ENCODE measurements at places on chromosomes 12 and 14.

DNA sequence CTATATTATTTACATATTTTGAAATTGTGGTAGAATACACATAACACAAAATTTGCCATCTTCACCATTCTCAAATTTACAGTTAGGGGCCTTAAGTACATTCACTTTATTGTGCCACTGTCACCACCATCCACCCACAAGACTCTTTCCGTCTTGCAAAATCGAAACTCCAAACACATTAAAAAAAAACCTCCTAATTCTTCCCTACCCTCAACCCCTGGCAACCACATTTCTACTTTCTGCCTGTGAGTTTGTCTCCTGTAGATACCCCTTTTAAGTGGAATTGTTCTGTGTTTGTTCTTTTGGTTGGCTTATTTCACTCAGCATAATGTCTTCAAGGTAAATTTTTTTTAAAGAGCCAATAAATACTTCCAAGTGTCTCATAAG lies 31.6 kb upstream of the AMIGO2 start:
- no peak for DNase-seq

- DNase-seq = no peak
Observed at GRCh38 chr12:4957761-4958160, 48.1 kb downstream of the KCNA1 start.

GRCh38 chr12:6332459-6332858 lies 9.4 kb downstream of the TNFRSF1A start:
- DNase-seq = no peak

GRCh38 chr14:26218861-26219260 lies 379.0 kb downstream of the NOVA1 start:
- DNase-seq = peak; percentile 40

GRCh38 chr12:46402941-46403718 lies 30.6 kb upstream of the SLC38A2 start:
- DNase-seq = peak; percentile 11

DNA sequence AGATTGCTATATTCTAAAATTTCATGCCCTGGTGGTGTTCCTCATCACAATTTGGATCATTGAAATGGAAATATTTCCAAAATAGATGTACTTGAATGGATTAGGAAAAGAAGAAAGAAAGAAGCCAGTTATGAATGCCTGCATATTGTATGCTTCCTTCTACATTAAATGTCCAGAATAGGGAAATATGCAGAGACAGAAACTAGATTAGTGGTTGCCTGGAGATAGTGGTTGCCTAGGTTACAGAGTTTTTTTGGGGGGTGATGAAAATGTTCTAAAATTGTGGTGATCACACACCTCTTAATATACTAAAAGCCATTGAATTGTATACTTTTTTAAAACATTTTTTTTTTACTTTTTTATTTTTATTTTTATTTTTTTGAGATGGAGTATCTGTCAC lies 18.0 kb downstream of the TUBA1A start:
- DNase-seq = no peak

DNA sequence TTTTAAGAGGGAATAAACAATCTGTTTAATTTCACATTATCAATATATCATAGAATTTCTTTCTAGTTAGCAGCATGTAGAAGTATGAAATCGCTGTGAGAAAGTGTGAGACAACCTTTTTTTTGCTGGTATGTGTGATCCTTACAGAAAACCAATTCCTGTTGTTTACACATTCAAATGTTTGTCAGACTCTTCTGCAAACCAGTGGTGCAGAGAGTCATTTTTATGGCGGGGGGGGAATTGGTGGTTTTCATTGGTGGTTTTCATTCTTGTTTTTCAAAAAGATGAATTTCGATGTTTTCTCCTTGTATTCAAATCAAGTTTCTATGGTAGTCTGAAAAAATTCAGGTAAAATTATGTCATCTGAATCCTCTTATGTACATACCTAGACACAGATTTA lies 57.8 kb downstream of the SLC25A21 start:
- DNase-seq = no peak

DNA sequence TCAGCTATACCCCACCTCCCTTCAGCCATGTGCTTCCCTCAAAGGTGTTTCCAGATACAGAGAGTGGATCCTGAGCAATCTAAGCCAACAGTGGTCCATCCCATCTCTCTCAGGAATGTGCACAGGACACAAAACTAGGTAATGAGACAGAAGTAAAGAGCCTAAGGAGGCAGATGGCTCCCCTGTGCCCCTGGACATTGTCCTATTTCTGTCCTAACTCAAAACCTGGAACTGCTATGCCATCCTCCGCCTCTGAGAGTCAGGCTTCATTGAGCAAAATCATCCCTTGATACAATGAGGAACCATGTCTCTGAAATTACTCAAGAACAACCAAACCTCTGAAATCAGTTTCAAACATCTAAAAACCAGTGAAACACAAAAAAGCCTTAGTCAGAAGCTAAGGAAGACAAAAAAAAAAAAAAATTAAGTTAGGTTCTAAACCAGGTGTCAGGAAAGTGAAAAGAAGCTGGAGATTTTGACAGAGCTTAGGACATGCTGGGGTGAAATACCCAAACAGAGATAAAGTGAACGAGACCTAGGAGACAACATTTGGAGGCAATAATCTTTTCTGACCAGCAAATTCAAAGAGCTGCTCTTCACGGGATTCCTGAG lies 200.3 kb upstream of the PLEKHG7 start:
- DNase-seq = no peak

- no peak for DNase-seq
Observed at GRCh38 chr14:44963044-44963528, 1.1 kb downstream of the TOGARAM1 start.

- DNase-seq = no peak
Observed at GRCh38 chr12:113211160-113211559, 10.1 kb upstream of the TPCN1 start.

- DNase-seq = no peak
Observed at GRCh38 chr12:42985506-42985905, 396.0 kb upstream of the PRICKLE1 start.

DNA sequence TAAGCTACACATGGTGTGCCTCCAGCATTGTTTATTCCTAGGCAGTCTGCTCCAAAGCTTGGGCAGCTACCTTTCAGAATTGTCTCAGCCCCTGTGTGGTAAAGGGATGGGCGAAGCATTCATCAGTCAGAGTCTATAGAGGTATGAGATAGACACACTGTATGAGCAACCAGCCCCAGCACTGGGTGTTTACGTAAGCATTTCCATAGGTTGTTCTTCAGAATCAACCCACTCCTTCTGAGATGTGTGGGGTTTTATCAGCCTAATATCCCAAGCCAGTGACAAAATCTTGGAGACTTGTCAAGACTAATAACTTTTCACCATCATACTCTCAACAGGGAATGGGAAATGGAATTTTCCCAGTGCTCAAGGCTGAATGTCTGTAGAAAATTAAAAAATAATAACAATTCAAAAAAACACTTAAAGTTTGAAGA lies 98.2 kb downstream of the BTG1 start:
- DNase-seq = no peak

- DNase-seq = no peak
Observed at GRCh38 chr12:49410818-49411217, 43.6 kb downstream of the SPATS2 start.

DNA sequence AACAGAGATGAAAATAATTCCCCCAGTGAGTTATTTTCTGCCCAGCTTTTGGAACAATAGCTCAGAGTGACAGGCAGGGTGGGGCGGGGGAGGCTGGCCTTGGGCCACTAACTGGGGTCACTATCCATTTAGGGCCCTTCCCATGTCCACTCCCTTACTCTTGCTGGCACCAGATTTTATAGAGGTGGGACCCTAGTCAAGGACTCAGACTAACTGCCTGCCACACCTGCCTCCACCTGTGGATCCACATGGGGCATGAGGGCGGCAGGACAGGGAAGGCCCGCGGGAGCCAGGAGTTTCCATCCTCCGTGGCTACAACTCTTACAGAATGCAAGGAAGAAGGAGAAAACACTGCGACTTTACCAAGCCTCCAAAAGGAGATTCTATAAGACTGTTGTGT lies 10.1 kb downstream of the VDR start:
- no peak for DNase-seq

DNA sequence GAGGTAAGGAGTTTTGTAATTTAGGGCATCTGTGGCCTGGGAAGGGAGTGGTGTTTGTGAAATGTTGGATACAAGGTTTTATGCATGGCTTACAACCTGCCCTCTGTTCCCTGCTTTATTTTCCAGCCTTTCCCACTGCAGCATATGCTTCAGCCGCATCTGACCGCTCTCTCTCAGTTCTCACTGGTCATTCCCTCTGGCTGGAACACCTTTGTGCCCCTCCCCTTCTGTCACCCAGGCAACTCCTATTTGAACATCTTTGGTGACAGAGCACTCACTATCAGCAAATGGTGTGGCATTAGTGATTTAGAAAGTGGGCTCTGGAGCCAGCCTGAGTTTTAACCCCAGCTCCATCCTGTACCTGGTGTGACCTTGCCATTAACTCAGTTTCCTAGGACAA lies 47.5 kb upstream of the SMCO2 start:
- no peak for DNase-seq

- no peak for DNase-seq
Observed at GRCh38 chr12:30320561-30320960, 375.1 kb downstream of the IPO8 start.

DNA sequence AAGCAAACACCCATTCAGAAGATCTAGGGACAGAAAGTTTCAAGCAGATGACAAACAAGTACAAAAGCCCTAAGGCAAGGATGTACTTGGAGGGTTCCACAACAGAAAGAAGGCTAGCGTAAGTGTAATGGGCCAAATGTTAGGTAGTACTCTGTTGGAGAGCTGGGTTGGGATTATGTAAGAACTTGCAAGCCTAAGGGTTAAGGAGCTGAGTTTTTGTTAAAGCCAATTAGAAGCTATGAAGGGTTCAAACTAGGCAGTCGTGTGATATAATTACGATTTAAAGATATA lies 41.4 kb downstream of the HECTD1 start:
- no peak for DNase-seq

- DNase-seq = no peak
Observed at GRCh38 chr14:101789222-101789621, 27.7 kb downstream of the PPP2R5C start.

- peak; percentile 9 for DNase-seq
Observed at GRCh38 chr12:100058482-100059029, 73.8 kb upstream of the ANKS1B start.

DNA sequence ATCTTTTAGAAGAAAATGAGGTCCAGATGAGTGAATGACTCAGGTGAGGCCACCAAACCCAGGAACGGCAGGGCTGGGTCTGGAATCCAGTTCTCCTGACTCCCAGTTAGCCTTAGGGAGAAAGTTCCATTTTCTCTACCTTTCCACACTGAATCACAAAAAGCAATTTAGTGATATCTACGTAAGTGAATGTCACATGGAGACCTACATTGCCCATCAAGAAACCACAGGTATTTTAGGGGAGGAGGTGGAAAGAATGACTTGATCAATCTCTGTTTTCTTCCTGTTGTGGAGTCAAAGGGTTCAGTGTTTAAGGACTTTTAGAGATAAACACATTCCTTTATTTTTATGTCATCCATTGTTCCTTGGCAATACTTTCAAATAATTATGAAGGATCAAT lies 106.9 kb upstream of the PTPRB start:
- no peak for DNase-seq

DNA sequence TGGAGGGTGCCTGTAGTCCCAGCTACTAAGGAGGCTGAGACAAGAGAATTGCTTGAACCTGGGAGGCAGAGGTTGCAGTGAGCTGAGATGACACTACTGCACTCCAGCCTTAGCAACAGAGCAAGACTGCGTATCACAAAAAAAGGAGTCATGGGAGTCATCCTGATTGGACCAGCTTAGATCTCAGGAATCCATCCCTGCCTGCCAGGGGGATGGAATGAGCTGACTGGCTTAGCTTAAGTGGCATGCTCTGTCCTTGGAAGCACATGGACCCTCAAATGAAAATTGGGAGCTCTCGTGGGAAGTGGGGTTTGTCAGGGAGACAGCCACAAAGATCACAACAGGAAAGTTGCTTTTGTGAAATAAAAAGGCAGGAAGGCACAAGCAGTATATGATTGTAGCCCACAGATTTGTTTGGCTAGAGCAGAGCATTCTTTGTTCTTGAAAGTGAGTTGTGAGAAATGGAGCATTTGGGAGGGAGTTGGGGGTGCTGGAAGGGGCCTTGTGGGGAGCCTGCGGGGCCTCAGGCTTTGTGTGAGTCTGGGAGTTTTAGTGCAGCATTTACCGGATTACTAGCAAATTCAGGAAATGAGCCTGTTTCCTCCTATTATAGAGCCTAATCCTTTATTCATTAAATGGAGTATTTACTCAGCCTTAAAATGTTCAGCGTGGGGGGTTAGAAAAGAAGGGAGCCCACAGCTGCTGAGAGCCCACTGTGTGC lies 30.7 kb downstream of the DGLUCY start:
- no peak for DNase-seq

DNA sequence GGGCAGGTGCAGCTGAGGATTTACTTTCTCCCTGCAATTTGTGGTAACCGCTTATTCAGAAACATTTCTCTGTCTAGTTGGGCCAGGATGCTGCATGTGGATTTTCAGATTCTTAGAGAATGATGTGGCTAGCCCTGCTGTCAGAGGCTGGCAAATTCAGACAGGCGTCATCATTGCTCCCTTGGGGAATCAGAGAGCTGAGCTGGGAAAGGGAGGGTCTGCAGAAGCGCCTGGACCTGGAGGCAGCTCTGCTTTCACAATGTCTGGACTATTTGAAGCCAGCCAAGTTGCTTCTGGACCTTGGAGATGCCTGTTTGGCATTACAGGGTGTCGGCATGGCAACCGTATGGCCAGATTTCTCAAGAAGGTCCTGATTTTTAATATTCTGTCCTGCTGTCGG lies 3.4 kb downstream of the GALNT16 start:
- DNase-seq = peak; percentile 68

DNA sequence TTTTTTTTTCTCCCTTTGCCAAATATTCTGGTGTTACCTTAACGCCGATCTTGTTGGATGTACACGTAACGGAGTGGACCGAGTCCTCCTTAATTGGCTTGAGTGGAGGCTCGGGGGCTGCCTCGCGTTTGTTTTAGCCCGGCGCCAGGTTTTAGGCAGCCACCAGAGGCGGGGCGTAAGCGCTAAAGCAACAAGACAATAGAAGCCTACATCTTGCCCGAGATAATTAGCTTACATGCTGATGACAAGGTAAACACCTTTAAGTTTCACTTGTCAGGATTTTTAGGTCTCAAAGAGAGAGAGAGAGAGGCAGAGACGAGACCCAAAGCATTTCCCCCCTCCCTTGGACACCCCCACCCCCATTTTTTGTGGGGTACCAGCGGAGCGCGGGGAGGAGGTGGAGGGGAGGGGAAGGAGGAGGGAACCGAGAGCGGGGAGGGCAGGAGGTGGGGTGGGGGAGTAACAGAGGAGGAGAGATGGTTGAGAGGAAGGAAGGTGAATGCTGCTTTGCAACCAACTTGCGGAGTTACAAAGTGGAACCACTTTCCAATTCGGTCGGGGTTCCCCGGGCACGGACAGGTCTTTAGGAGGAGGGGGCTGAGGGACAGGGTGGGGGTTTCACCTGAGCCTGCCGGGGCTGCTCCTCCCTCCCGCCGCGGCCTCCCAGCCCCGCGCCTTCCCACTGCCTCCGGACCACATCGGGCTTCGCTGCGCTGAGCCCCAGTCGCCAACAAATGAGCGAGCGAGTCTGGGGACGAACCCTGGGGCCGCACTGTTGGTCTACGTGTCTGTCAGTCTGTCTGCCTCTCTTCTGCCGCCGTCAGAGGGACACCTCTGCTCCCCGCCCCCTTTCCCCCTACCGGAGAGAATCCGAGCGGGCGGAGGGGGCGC lies at the start of gene NKX2-1:
TSS of gene NKX2-1 (minus strand) at position 802 of the 891 bp plus-strand sequence. CDS start at position 699, 103 bp downstream.
- DNase-seq = peak; percentile 60

Data from eye (tissue), 1 donor.